ENCODE measurements at places on chromosomes 6 and 20.

- no peak for DNase-seq
Observed at GRCh38 chr6:7110092-7110792, 2.5 kb downstream of the RREB1 start.

DNA sequence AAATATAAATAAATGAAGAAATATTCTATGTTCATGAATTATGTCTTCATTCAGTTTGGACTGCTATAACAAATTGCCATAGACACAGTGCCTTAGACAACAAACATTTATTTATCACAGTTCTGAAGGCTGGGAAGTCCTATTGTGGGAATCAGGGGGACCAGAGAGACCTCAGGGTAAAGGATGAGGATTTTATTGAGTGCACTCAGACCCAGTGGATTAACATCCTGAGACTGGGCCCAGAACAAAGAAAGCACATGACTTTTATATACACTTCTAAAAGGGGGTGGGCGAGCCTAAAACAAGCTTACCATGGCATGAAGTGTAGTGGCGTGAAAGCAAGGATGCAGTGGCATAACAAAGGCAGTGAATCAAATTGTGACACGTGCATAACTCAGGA is 26.9 kb upstream of the CBLN4 start:
- no peak for DNase-seq

DNA sequence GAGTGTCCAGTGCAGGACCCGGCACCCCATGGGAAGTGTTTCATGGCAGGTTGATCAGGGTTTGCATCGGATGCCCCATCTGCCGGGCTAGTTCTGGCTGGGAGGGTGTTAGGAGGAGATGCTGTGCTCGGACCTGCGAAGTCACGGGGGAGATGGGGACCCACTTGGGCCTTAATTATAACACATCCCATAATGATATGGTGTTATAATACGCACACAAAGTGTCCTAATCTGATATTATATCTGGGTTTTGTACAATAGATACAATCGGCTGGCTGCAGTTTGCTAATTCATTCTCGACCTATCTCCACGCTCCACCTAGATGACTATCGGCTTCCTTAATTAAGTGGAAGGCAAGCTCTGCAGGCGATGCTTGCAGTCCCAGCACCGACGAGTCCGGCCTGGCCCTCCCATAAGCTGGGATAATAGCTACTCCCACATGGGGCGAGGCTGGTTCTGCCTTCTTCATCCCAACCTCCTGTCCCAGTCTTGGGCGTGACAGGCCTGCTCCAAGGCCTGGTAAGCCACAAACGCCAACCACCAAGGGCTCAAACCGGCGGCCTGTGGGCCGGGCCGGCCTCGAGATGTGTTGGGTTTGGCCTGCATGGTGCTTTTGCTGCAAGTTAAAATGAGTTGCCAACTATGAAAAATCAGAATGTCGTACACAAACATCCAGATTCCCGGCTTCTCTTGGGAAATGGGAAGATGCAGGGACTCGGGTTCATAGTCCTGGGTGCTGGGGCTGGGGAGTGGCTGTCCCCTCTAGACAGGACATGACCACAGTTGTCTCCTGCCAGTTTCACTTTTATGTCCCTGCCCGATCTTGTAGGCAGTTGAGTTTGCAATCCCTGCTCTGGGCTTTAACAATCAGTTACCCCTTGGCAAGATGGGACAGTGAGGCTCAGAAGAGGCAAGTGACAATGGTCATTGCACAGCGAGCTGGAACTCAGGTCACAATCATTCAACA is 32.7 kb downstream of the CEBPB start:
- no peak for DNase-seq

- DNase-seq, result no peak
Observed at GRCh38 chr6:81790034-81790433, 37.6 kb upstream of the TENT5A start.

DNA sequence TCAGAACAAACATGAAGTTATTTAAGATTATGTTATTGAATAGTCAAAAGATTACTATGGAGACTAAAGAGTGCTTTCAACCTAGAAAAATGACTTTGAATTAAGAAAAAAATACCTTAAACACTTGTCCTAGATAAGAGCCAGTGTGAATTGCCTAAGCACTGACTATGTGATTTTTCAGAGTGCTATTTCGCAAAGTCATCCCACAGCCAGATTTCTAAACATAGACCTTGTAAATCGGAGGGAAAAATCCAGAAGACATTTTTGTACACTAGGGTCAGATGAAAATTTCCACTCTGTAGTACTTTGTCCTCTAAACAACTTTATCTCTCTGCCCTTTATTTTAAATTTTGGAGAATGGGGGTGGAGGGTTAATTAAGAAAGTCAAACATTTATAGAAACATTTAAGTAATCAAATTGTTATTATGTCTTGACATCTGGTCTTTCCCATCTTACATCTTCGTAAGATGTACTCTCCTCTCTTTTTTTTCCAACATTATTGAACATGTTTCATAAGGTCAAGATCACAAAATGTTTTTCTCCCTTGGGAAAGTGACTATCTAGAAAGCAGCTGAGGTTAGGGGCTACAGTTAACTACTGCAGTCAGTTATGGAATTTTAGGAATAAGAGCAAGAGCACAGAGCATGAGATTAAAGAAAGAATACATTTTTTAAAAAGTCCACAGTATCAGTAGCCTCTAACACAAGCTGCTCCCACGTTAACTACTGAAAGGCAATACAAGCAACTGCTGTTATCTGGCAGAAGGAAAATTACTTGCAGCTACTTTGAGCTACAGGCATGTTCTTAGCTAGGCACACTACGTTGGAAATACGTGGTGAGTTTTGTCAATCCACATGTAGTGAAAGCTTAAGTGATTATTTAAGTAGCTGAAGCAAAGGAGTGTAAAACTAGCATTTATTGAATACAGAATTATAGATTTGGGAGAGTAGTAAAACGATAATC is 648.5 kb downstream of the HTR1B start:
- DNase-seq, result no peak

- DNase-seq, result no peak
Observed at GRCh38 chr6:152981989-152982903, 595 bp downstream of the FBXO5 start.

DNA sequence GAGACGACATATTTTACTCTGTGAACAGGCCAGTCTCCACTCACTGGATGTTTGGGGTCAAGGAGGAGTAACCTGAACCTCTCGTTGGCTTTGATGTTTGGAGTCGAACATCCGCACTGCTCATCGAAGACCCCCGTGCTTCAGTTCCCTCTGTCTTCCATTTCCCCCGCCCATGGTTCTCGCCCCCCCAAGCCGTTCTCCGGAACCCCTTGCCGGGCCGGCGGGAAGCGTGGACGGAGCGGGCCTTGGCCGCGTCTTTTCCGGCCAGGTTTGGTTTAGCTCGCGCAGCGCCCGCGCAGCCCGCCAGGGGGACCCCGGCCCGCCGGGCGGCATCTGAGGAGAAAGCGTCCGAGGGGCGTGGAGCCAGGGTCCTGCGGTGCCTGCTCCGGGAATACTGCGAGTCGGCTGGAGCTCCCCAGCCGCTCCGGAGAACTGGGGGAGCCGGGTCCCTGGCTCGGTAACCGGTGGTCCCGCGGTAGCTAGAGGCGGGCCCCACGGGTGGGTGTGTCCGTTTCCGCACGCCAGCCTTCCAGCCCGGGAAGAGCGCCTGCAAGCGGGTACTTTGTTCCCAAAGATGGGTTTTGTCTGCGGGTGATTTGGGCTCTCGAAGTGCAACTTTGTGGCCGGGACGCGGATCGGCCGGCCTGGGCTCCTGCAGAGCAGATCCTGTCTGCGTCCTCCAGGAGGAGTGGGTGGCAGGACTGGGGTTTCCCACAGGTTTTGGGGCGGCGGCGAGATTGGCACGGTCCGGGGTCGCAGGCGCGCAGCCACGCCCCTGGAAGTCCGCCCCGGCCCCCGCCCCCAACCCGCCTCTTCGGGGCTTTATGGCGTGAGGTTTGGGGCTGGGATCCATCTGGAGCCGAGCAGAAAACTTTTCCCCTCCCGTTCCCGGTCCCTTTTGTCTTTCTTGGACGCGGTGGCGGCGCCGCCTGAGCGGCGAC is at the start of gene TMEM200A:
TMEM200A (plus strand) TSS at position 852 of the 941 bp plus-strand sequence. CDS start 74,406 bp downstream, outside the sequence.
- no peak for DNase-seq

- DNase-seq, result no peak
Observed at GRCh38 chr6:120894077-120894476, 440.2 kb downstream of the TBC1D32 start.

GRCh38 chr6:39209911-39210310 is 19.4 kb downstream of the KCNK5 start:
- DNase-seq, result no peak

DNA sequence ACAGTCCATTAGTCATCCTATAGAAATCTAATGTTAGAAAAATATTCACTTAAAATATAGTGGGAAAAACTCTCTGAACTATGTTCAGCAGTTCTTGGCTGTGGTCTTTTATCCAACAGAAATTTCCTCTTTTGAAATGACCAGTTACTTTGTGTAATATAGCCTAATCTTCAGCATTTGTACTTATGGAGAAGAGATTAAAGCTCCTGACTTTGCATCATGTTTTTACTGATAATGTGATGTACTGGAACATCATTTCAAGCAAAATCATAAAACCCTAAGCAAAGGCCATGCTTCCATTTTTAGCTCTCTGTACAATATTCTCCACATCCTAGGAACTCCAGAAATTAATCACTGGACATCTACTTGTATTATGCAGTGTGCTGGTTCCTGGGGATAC is 430.8 kb upstream of the RUNX2 start:
- DNase-seq, result no peak

DNA sequence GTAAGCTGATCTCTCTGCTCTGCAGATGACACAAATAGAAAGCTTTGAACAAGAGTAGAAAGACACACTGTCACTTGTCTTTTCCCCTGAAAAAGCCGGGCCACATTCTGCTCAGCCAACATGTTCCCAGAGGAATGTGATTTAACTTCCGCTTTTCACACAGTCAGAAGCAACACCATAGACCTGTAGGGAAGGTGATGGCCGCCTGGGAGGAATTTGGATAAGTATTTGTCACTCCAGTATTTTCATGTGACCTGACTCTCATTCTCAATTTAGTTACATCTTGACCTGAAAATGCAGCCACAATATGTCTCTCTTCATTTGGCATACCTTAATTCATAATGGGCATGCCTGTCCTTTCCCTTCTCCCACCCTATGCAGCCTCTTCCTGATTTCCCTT is 2.0 kb upstream of the GRM1 start:
- no peak for DNase-seq

DNA sequence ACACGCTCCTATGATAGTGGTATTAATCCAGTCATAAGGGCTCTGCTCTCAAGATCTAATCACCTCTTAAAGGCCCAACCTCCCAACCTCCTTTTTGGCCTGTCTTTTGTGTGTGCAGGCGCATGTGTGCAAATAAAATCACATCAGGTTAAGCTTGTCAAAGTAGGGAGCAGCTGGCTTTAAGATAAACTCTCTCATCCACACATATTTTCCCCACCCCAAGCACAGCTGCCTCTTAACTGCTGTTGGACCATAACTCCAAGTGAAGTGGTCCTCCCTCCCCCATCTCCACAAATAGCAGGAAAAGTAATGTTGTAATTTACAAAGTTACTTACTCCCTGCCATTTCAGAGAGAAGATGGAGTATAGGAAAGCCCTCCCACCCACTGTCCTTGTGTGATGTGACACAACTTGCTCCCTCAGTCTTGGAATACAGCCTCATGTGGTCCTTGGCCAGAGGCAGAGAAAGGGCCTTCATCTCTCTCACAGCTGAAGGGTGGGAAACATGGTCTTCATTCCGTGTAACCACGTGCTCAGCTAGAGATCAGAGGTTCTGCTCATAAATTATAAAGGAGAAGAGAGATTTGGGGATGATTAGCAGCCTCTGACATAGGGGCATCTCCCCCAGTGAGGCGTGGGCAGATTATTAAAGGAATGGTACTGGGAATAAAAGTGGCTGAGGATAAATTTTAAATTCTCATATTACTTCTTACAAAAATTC is 74.8 kb upstream of the TPD52L1 start:
- DNase-seq, result no peak

DNA sequence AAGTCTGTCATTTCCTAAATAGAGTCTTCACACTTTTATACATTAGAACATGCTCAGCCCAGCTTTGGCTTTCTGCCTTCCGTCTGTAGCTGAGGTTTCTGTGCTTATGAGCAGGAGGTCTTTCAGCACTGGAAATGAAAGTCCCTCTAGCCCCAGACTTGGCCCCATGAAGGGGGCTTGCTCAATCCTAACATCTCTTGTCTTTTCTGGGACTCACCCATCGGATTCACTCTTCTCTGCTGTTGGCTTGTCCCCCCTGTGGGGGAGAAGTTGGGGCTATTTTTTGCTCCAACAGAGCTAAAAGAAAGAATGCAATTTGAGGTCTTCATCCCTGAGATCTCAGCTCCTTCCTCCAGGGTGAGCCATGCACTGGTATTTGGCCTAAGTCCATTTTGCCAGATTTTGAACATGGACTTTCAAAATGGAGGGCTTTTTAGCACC is 177.7 kb downstream of the MRPL14 start:
- DNase-seq, result no peak

- DNase-seq, result no peak
Observed at GRCh38 chr6:138289739-138290138, 71.4 kb upstream of the PBOV1 start.

DNA sequence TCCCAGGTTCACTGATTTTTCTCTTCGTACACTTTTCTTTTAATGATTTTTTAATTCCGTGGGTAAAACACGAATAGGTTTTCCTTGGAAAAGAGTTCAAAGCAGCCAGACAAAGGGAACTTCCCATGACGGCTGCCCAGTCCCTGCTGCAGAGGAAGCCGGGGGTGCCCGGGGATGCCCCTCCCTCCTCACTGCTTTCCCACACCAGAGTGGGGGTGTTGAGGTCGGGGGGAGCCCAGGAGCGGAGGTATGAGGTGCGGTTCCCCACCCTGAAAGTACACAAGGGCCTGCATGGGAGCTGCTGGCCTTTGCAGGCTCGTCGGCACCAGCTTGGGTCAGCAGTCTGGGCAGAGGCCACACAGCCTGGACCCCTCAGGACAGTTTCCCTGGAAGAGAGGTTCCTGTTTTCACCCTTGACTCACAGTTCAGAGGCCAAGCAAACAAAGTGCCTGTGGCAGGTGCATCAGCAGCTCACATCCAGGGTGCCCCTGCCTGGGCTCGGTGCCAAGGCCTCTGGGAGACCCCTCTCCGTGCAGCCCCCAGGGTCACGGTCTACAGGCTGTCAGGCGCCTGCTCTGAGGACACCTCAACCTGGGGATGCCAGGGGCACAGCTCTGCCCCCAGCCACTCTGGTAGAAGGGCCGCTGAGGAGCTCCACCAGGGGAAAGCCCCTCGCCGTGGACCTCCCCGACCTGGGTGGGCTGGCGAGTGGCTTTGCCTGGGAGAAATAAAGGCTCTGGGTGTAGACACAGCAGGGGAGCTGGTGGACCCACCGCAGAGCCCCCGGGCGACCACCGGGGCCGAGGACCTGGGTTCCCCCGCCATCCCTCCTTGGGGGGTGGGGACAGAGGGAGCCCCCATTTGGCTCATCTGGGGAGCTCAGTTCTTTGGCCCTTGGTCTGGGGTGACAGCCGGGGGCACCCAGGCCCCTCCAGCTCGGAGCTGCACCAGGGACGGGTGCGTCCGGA is 15.4 kb upstream of the CHRNA4 start:
- no peak for DNase-seq

GRCh38 chr6:12356983-12357972 is 67.1 kb downstream of the EDN1 start:
- no peak for DNase-seq

- DNase-seq, result no peak
Observed at GRCh38 chr6:109362102-109362884, 20.0 kb downstream of the CD164 start.

- DNase-seq, result no peak
Observed at GRCh38 chr20:16279320-16279719, 293.9 kb downstream of the KIF16B start.

- DNase-seq, result no peak
Observed at GRCh38 chr20:5793916-5794315, 43.7 kb downstream of the SHLD1 start.

GRCh38 chr6:34536251-34536958 is 19.7 kb downstream of the SPDEF start:
- DNase-seq, result no peak
